Iris pigment epithelial cell (primary cell): ENCODE measurements at places on chromosomes 4 and X.
A peak's percentile ranks its signal among the peaks of the same experiment; 100 is the strongest.

GRCh38 chr4:141246683-141247429 is 26.2 kb downstream of the ZNF330 start:
- peak; percentile 38 for DNase-seq

DNA sequence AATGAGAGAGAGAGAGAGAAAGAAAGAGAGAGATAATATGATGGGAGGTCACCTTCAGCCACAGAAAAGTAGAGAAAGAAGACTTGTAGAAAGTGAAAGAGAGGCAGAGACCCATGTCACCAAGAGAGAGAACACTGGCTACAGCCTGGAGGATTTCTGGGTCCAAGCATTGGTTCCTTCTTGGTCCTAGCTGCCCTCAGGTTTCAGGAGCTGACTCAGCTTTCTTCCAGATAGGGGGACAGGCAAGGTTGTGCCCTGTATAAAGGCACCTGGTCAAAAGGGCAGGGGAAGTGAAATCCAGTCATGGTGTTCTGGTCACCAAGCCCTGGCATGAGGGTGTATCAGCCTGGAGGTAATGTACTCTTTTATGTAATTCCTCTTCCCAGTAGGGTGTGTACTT is 47.5 kb upstream of the XK start:
- no peak for DNase-seq

GRCh38 chr4:185874516-185875230 is 62.7 kb upstream of the SORBS2 start:
- peak; percentile 75 for DNase-seq

- peak; percentile 75 for DNase-seq
Measured at GRCh38 chr4:146585761-146586333, 52.8 kb upstream of the POU4F2 start.

DNA sequence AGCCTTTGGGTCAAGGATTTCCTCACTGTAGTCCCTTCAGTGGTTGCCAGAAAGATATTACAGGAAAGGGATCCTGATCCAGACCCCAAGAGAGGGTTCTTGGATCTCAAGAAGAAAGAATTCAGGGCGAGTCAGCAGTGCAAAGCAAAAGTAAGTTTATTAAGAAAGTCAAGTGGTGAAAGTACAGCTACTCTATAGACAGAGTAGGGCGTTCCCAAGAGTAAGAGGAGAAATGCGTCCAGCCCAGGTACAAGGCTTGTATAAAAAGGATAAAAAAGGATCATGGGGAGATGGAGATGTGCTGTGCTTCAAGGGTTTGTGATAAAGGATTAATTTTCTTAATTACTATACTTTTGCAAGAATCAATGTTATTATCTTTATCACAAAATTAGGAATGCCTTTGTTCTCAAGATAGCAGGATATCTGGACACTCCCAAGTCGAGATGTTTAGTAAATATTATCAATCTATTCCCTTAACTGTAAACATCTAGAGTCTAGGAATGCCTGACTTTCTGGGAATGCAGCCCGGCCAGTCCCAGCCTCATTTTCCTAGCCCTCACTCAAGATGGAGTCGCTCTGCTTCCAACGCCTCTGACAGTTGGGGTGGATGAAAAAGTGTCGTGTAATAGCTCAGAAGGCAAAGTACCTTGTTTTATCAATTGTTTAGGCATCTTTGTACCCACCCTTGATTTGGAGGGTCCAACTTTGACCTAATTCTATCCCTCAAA is 360.7 kb downstream of the GPM6A start:
- no peak for DNase-seq
